ENCODE measurements at places on chromosomes 2 and 18.
A peak's percentile ranks its signal among the peaks of the same experiment; 100 is the strongest.

DNA sequence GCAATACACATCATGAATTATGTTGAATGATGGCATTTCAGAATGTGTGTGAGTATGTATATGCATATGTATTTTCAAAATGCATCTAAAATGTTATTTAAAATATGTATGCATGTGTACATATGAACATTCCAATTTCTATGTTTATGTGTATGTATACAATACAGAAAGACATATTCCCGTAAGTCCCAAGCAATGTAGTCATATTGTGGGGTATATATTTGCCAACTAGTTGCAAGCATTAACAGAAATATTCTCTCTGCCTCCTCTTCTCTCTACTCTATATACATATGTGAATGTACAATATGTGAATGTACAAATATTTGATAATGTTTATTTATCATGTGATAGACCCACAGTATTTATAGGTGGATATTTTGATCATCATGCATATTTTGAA is 345.8 kb upstream of the ZEB2 start:
- no peak for DNase-seq

GRCh38 chr2:55949211-55949610 is 25.6 kb upstream of the EFEMP1 start:
- DNase-seq: no peak

- DNase-seq: peak; percentile 72
These were observed 10.0 kb upstream of the ASAP2 start for GRCh38 chr2:9196637-9197036.

GRCh38 chr18:7877609-7878008 is 310.5 kb downstream of the PTPRM start:
- DNase-seq: no peak

DNA sequence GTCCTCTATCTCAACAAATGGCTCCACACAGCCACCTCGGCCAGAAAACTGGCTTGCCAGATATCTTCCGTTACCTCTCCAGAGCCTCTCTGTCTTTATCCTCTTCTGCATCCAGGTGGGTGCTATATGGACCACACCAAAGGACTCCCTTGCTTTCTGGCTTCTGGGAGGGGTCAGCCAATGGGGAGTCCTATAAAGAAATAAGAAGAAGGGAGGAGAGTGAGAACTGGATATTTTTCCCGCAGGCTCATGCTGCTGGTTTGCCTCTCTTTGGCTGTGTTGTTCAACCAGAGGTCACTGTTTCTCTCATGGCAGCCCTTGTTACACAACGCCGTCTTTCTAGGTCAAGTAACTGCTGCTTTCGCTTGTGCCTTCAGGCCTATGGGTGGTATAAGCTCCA is 72.7 kb downstream of the POLE4 start:
- no peak for DNase-seq

GRCh38 chr2:112173646-112174319 is 35.6 kb downstream of the FBLN7 start:
- DNase-seq: no peak

- peak; percentile 91 for DNase-seq
These were observed 65.1 kb downstream of the MBP start for GRCh38 chr18:77067291-77068061.

GRCh38 chr2:229300790-229301189 is 29.7 kb upstream of the PID1 start:
- DNase-seq: no peak

DNA sequence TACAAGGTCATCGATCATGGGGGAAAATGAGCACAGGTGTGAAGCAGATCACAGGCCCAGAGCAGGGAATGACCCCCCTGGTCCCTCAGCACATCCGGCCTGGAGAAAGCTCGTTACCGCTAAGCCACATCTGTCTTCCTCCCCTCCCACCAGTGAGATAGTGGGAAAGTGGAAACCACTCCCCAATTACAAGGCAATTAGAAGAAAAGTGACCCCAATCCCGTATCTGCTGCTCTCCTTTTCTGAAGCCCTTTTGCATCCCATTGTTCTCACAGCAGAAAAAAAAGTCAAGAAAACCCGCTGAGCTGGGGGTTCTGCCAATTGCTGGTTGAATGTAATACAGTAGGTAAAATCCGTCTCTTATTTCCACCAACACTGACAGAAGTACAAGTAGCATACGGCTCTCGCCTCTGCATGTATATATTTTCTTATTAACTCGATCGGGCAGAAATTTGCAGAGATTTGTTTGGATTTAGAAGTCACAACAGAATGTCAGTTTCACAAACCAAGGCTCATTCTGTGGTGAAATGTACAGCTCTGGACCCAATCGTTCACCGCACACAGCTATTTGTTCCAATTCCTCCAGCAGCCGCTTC is 287.0 kb downstream of the TCF4 start:
- no peak for DNase-seq

GRCh38 chr2:11228692-11229091 is 73.4 kb downstream of the SLC66A3 start:
- DNase-seq: no peak

GRCh38 chr2:180621941-180622918 is 358.2 kb upstream of the UBE2E3 start:
- no peak for DNase-seq

GRCh38 chr2:159010963-159011362 is 42.5 kb downstream of the TANC1 start:
- no peak for DNase-seq

DNA sequence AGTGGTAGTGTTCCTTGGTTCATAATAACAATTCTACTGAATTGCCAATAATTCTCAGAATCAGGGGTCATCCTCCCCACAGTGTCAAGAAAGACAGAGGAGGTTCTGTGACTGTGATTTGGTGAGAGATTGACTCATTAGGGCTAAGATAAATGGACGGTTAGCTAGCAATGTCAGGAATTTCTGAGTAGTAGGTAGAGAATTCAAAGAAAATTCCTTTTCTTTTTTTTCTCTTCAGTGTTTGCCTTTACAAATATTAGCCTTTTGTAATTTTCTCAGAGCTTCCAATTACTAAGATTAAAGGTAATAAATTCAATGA is 16.8 kb upstream of the CRIM1 start:
- DNase-seq: no peak

DNA sequence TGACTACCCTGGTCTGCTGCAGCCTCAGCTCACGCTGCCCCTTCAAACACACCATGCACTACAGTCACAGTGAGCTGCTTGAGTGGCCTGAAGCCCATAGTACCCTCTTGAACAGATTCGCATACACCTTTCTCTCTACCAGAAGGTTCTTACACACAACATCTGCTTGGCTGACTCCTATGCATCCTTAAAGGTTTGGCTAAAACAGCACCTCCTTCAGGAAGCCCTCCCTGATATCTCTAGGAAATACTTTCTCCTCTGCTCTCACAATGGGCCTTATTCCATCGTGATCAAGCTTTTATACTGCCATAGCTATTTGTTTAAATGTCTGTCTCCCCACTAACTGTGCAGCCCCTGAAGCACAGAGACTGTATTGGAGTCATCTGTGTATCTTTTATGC is 31.5 kb downstream of the TGFBRAP1 start:
- DNase-seq: no peak

- no peak for DNase-seq
These were observed 22.8 kb downstream of the CCNYL1 start for GRCh38 chr2:207734264-207734635.

DNA sequence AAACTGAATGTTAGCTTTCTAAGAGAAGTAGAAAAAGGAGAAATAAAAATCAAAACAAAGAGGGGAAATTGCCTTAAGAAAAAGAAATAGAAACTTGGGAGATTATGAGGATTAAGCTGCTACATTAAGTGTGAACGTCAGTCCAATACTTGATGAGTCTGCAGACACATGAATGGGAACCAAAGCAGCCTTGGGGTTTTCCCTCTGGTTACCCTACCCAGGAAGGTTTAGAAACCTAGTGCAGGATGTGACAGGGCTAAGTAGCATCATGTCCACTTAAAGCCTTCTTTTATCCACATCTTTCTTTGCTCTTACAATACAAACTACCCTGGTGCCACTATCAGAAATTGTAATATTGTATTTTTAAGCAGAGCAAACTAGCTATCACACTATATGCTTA is 22.3 kb downstream of the SLC35F5 start:
- DNase-seq: no peak

GRCh38 chr2:99971326-99971900 is 171.0 kb downstream of the AFF3 start:
- DNase-seq: no peak

DNA sequence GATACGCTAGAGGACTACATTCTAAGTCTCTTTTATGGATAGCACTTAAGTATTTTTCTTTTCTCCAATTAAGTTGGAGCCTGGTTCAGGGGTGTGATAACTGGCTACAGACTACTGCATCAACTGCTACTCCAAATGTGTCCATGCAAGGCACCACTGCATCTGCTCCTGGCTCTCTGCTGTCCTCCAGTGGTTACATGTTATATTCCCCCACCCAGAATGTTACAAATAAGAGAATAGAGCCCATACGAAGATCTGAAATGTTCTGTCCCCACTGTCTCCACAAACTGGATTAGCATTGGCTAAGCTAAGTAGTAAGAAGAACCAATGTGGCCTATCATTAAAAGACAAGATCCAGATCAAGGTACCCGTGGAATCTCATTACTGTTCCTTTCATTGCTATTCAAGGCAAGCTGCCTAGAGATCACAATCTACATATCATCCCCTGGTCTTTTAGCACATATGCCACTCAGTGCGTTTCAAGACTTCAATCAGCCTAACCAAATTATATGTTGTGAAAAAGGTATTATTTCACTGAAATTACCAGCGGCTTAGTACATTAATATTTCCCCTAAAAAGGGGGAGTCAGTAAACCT is 308.3 kb upstream of the SLC8A1 start:
- no peak for DNase-seq

DNA sequence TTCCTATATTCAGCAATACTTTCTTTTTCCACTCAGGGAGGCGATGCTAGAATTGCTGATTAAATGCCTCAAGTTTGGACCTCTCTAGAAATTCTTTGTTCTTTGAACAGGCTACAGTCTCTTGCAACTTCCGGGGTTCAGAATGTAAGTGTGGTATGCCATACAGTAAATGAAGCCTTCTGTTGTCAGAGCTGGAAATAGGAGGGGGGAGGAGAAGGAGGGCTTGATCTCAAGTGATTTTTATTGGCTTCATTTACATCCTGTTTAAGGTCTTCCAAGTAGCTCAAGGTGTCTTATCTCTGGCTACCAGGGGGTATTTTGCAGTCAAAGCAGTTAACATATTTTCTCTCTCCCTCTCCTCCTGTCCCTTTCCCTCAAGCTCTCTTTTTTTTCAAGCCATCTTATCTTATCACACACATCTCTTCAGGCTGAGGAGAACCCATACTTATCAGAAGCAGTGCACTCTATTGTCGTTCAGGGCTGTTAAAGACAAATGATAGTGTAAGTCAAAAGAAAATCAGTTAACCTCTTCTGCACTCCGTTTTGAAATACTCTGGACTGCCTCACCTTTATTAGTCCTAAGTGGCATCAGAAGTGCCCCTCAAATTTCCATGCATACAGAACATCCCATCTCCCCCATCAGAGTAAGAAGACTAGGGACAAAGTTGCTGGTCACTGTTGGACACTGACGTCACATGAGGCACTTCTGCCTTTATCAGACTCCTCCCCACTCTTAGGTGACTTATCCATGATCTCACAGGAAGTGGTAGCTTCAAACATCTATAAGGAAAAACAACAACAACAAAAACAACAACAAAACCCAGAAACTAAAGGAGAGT is 112.2 kb downstream of the ZNF521 start:
- DNase-seq: no peak

GRCh38 chr2:27000228-27000627 is 29.8 kb downstream of the MAPRE3 start:
- no peak for DNase-seq

GRCh38 chr2:9373047-9373446 is 50.3 kb downstream of the ITGB1BP1 start:
- no peak for DNase-seq

GRCh38 chr18:50610349-50610748 is 50.5 kb downstream of the MAPK4 start:
- no peak for DNase-seq

- peak; percentile 89 for DNase-seq
These were observed 1.8 kb downstream of the RTKN start for GRCh38 chr2:74439803-74440377.

DNA sequence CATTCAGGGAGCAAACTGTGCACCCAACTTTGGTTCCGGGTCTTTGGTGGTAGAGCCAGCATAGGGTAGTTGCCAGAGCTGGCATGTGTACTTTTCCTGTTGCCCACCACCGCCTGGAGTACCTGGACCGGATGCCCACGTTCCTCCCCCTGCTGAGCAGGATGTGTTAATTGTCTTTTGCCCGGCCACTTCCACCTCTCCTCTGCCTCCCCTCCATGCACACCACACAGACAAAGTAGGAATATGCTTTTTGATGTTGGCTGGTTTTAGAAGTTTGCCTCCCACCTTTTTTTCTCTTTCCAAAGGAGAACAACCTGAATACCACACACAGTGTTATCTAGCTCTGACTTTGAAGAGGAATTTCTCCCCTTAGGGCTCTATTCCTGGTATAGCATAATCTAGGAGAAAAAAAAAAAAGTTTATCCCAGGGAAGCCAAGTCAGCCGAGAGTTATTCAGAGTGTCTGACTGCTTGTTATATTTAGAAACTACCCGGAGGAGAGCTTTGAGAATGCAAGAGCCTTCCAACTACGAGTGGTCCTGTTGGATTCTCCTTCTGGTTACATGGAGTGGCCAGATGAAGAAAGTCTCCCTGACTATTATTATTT is 111.9 kb downstream of the SETBP1 start:
- no peak for DNase-seq

- no peak for DNase-seq
These were observed 16.5 kb upstream of the VIT start for GRCh38 chr2:36680012-36680411.

DNA sequence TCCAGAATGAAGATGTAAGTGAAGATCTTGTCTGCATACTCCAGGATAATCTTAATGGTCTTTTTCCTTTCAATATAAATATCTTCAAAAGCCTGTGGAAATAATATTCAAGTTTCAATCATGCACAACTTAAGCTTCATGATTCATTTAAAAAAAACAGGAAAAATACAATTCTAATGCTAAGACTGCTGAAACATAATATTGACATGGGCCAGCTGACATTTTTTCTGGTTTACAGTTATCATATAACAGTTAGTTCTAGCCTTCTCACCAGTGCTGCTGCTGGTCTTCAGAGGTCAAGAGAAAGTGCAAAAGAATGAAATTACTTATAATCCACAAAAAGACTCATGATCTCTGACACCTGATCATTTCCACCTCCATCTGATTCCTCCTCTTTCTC is 110.4 kb upstream of the SCN1A start:
- no peak for DNase-seq

DNA sequence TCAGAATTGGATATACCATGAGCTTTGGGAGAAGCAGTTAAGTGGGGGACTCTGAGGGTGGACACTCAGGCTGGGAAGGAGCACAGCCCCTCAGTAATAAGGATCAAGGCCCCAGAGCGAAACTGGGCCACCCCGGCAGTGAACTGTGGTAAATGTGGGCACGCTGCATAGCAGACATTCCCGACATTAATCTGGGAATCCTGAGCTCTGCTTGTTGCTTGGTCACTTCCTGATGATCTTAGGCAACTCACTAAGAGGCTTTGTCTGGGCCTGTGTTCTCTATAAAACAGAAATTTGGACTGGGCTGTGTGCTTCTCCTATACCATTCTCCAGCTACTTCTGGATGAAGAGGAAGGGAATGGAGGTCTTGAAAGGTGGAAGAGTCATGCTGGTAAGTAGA is 4.8 kb downstream of the TGFBRAP1 start:
- DNase-seq: no peak
